Natural killer cell (primary cell): ENCODE measurements at places on chromosomes 16 and 17. TPM values are rescaled to one million over a fixed set of nuclear protein-coding genes. Genes with fewer than 3 reads are reported as not detected.

DOK4 gene
- total RNA-seq = 0.75 TPM

TEKT5 gene
- not detected for total RNA-seq

KRT12 gene
- not detected for total RNA-seq

ABAT gene
- total RNA-seq = 11.0 TPM

NXN gene
- total RNA-seq = 0.55 TPM

NKD1 gene
- total RNA-seq = 1.5 TPM

KRT23 gene
- total RNA-seq = 0.83 TPM

SPOP gene
- total RNA-seq = 56.5 TPM
